Cardiac muscle cell (in vitro differentiated cells and primary cell): ENCODE measurements at places on chromosomes 7 and 10. TPM values are rescaled to one million over a fixed set of nuclear protein-coding genes. Genes with fewer than 3 reads are reported as not detected.

EPHA1 gene
- polyA plus RNA-seq: 1.8 and 2.7 TPM in 2 replicates

GRCh38 chr10:116715839-116716377 lies 26.5 kb downstream of the HSPA12A start:
- DNase-seq: no peak
- H3K4me1 ChIP-seq: peaks cover 6% of the 10 kb centered on the region
- no peaks in the 10 kb centered on the region for H3K27me3 ChIP-seq
- H3K4me3 ChIP-seq: no peak overlapping the region

DNA sequence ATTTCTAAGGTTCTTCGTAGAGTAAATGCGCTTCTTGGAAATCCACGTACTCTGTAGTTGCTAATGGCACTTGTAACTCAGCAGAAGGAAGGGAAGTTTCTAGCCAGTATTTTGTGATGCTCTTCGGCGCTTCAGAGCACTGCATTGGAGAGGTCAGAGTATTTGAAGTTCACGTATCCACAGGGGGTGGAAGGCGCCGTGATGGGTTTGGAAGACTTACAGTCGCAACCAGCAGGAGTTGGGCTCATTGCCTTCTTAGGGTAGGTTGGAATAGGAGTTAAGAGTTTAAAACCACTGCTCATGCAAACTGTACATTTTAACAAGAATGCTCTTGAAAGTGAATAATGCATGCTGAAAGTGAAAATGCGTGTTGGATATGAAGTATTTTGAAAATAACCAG lies 49.1 kb downstream of the SHH start:
- peaks cover 7% of the 10 kb centered on the region for H3K4me1 ChIP-seq
- H3K4me3 ChIP-seq: no peak overlapping the region
- no peaks in the 10 kb centered on the region for H3K27me3 ChIP-seq
- H3K36me3 ChIP-seq: peaks cover 21% of the 10 kb centered on the region

- DNase-seq: no peak
- H3K4me1 ChIP-seq: no peaks in the 10 kb centered on the region
- H3K4me3 ChIP-seq: no peak overlapping the region
- H3K27ac ChIP-seq: no peak overlapping the region
- H3K36me3 ChIP-seq: no peaks in the 10 kb centered on the region
Measured at GRCh38 chr7:82049891-82050533, 280.2 kb upstream of the HGF start.

PDCD4 gene
- 98.7 and 160 TPM in 2 replicates for polyA plus RNA-seq

DNA sequence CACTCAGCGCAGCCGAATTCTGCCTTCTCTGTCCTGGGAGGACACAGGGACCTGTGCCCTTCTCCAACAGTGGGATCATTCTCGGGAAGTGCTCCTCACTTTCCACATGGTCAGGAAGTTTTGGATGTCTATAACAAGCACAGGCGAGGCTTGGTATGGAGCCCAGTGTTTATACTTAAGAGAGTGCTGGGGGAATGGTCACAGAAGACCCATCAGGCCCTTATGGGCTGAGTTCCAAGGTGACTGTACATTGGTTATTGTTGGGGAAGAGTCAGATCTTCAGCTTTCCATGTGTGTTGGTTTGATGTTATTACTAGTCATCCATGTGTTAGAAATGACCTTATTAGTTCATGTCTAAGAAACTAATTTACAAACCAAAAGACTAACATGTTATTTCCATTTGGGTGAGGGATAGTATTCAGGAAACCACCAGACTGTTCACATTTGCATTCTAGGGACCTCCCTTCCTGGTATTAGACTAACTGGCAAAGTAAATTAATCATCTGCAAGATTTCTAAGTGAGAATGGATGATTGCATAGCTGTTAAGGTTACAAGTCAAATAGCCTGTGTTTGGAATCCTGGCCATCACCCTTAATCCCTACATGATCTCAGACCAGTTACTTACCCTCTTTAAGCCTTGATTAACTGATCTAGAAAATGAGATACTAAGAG lies 834.2 kb downstream of the LRMDA start:
- no peaks in the 10 kb centered on the region for H3K4me1 ChIP-seq
- H3K27ac ChIP-seq: no peak overlapping the region
- DNase-seq: no peak
- no peaks in the 10 kb centered on the region for H3K27me3 ChIP-seq

DNA sequence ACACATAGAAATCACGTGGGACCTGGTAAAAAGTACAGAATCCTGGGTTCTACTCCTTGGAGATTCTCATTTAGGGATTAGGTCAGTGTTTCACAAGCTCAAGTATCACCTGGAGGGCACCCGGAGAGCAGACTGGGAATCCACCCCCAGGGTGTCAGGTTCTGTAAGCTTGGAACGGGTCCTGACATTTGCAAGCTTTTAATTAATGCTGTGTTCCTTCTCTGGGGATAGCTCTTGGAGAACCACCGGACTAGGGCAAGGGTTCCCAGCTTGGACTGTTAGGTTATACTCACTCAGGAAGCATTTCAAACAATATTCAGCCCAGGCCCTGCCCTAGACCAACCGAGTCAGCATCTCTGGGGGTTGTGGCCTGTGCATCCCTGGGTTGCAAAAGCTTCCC lies 23.0 kb downstream of the TCF7L2 start:
- no peaks in the 10 kb centered on the region for H3K4me1 ChIP-seq
- no peaks in the 10 kb centered on the region for H3K36me3 ChIP-seq
- H3K27me3 ChIP-seq: no peaks in the 10 kb centered on the region
- no peak for DNase-seq

DNA sequence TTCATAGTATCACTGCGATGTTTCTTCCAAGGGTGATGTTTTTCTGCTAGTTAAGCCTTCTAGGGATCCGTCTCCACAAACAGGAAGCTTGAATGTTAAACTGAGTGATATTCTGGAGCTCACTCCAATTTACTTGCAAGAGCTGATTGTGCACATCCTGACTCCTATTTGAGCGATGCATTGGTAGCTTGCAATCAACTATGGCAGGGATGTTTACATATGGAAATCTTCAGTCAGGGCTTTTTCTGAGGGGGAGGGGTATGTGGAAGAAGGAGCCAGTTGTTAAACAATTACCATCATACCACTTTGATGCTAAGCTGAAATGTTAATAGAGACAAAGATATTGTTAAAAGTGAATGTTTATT lies 43.2 kb upstream of the NXPH1 start:
- H3K27me3 ChIP-seq: no peaks in the 10 kb centered on the region
- H3K4me3 ChIP-seq: no peak overlapping the region
- no peak overlapping the region for H3K27ac ChIP-seq
- no peak for DNase-seq
- peaks cover 19% of the 10 kb centered on the region for H3K4me1 ChIP-seq

- no peaks in the 10 kb centered on the region for H3K27me3 ChIP-seq
- peak; percentile 7 for DNase-seq
- H3K36me3 ChIP-seq: no peaks in the 10 kb centered on the region
- H3K4me3 ChIP-seq: no peak overlapping the region
- H3K4me1 ChIP-seq: peaks cover 11% of the 10 kb centered on the region
- H3K27ac ChIP-seq: no peak overlapping the region
Measured at GRCh38 chr7:14191686-14192098, 202.2 kb upstream of the ETV1 start.

CRPPA gene
- 5.6 and 6.1 TPM in 2 replicates for polyA plus RNA-seq

CCDC172 gene
- polyA plus RNA-seq: not detected in 2 replicates

HPS1 gene
- polyA plus RNA-seq: 60.9 and 101 TPM in 2 replicates

SMKR1 gene
- 0.32 and 3.6 TPM in 2 replicates for polyA plus RNA-seq

CYP2C9 gene
- 0.15 TPM in 1 of 2 replicates, not detected in the other for polyA plus RNA-seq

DNA sequence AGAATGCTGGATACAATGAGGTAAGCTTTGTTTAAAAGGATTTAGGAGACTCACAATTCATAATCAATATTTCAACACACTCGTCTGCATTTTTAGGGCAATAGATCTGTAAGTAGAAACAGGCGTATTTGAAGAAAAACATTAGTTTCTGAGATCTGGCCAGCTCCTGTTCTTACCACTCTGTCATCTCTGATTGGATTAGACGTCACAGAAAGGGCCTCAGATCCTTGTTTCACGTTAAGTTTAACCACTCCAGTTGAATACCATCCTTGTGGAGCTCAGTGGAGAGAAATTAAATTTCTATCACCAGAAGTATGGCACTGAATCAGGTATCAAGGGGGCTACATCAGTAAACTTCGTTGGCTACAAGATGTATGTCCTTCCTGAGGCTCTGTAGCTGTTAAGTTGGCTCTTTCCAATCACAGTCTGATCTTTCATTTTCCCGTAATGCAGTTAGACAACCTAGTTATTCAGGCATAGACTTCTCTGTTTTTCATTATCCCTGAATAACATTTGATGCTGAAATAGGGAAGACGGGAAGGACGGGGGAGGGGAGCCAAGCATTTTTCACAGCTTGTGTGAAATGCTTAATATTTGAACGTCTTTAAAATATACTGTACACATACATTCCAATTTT lies 659.2 kb upstream of the GALNT17 start:
- no peak overlapping the region for H3K4me3 ChIP-seq
- H3K27me3 ChIP-seq: no peaks in the 10 kb centered on the region
- no peaks in the 10 kb centered on the region for H3K36me3 ChIP-seq

GRCh38 chr7:13321316-13321715 lies 633.9 kb downstream of the ARL4A start:
- no peaks in the 10 kb centered on the region for H3K27me3 ChIP-seq
- H3K36me3 ChIP-seq: no peaks in the 10 kb centered on the region
- no peak overlapping the region for H3K4me3 ChIP-seq
- H3K27ac ChIP-seq: no peak overlapping the region
- DNase-seq: no peak

GRCh38 chr7:116686812-116687419 lies 14.9 kb downstream of the MET start:
- no peak overlapping the region for H3K27ac ChIP-seq
- no peaks in the 10 kb centered on the region for H3K36me3 ChIP-seq
- H3K4me3 ChIP-seq: no peak overlapping the region

MACC1 gene
- polyA plus RNA-seq: 0.01 TPM in 1 of 2 replicates, not detected in the other

DNA sequence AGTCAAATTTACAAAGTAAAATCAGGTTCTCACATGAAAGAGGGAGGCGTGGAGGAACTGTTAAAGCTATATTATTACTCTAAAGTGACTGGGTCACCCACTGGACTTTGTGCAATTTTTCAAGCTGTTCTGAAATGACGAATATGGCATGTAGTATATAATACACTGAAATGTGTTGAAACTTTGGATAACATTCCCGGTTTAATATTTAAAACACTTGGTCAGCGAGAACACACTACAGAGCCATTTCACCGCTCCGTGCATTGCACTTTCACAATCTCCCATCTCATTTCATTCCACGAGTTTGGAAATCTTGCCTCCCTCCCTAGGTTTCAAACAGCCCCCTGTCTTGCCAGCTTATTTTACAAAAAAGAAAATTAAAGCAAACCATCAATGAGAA lies 337.9 kb downstream of the WDR11 start:
- no peak for DNase-seq
- H3K27ac ChIP-seq: no peak overlapping the region
- H3K27me3 ChIP-seq: no peaks in the 10 kb centered on the region
- H3K36me3 ChIP-seq: no peaks in the 10 kb centered on the region
